Cardiac muscle cell (in vitro differentiated cells and primary cell): ENCODE measurements at places on chromosomes 7 and 10.

DNA sequence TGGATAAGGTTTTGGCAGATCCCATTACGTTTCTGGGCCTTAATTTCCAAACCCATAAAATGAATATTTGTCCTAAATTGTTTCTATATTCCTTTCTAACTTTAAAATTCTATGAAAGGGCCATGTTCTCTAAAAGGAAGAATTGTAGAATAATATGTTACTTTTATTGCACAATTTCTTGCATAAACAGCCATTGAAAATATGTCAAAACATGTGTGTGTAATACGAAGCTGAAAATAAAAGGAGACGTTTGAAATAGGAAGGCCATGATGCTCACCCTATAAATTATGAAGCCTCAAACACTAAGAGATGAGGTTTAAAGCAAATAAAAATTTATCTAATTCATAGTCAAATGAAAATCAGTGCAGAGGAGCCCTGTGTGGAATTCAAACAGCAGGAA is 145.0 kb upstream of the LRRTM3 start:
- peaks cover 7% of the 10 kb centered on the region for H3K4me1 ChIP-seq
- no peaks in the 10 kb centered on the region for H3K27me3 ChIP-seq
- no peak overlapping the region for H3K4me3 ChIP-seq
- no peak for DNase-seq
- H3K27ac ChIP-seq, result no peak overlapping the region

DNA sequence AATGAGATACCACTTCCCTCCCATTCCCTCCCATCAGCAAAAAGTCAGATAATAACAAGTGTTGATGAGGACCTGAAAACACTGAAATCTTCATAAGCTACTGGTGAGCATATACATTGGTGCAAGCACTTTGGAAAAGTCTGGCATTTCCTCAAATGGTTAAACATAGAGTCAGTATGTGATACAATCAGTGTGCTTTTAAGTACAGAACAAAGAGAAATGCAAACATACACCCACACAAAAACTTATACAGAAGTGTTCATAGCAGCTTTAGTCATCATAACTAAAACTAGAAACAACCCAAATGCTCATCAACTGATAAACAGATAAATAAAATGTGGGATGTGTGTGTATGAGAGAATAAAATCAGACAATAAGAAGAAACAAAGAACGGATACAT is 261.9 kb downstream of the ELMO1 start:
- H3K36me3 ChIP-seq, result no peaks in the 10 kb centered on the region
- H3K4me3 ChIP-seq, result no peak overlapping the region
- no peak for DNase-seq

- no peak for DNase-seq
- no peak overlapping the region for H3K4me3 ChIP-seq
- H3K36me3 ChIP-seq, result no peaks in the 10 kb centered on the region
- H3K27ac ChIP-seq, result no peak overlapping the region
- H3K27me3 ChIP-seq, result no peaks in the 10 kb centered on the region
- H3K4me1 ChIP-seq, result peaks cover 6% of the 10 kb centered on the region
Measured at GRCh38 chr10:122561212-122561611, 658 bp downstream of the DMBT1 start.

GRCh38 chr7:116689790-116690259 is 17.8 kb downstream of the MET start:
- H3K36me3 ChIP-seq, result no peaks in the 10 kb centered on the region
- H3K27me3 ChIP-seq, result peaks cover 8% of the 10 kb centered on the region
- no peak overlapping the region for H3K27ac ChIP-seq
- H3K4me3 ChIP-seq, result no peak overlapping the region
- DNase-seq, result no peak
- H3K4me1 ChIP-seq, result peaks cover 11% of the 10 kb centered on the region

- no peak overlapping the region for H3K4me3 ChIP-seq
- no peak for DNase-seq
- no peaks in the 10 kb centered on the region for H3K36me3 ChIP-seq
- no peaks in the 10 kb centered on the region for H3K27me3 ChIP-seq
- H3K4me1 ChIP-seq, result no peaks in the 10 kb centered on the region
Measured at GRCh38 chr7:64485623-64486022, 77.2 kb downstream of the ZNF680 start.

DNA sequence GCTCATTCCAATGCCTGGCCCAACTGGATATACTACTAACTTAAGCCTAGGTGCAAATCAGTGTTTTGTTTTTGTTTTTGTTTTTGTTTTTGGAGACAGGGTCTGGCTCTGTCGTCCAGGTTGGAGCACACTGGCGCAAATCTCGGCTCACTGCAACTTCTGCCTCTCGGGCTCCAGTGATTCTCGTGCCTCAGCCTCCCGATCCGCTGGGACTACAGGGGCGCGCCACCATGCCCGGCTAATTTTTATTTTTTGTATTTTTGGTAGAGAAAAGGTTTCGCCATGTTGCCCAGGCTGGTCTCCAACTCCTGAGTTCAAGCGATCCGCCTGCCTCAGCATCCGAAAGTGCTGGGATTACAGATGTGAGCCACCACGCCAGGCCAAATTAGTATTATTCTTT is 1.6 kb downstream of the PPP3CB start:
- peak overlapping the region; percentile 54 for H3K4me3 ChIP-seq
- peaks cover 8% of the 10 kb centered on the region for H3K36me3 ChIP-seq
- peaks cover 19% of the 10 kb centered on the region for H3K4me1 ChIP-seq
- H3K27me3 ChIP-seq, result no peaks in the 10 kb centered on the region

GRCh38 chr7:80726666-80727065 is 88.2 kb downstream of the CD36 start:
- no peak overlapping the region for H3K27ac ChIP-seq
- DNase-seq, result no peak

- H3K27me3 ChIP-seq, result no peaks in the 10 kb centered on the region
- no peaks in the 10 kb centered on the region for H3K4me1 ChIP-seq
- H3K36me3 ChIP-seq, result no peaks in the 10 kb centered on the region
- H3K27ac ChIP-seq, result no peak overlapping the region
Measured at GRCh38 chr10:78328592-78329404, 295.1 kb downstream of the RPS24 start.

DNA sequence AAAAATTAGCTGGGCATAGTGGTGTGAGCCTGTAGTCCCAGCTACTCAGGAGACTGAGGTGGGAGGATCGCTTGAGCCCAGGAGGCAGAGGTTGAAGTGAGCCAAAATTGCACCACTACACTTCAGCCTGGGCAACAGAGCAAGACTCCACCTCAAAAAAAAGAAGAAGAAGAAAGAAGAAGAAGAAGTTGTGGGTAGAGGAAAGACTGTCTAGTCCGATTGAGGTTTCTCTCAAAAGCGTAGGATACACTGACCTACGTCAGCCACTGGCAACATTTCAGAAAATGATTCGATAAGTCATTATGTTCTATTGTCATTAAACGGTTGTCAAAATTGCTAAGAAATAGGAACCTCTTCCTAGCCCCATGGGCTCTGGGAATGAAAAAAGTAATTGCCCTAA is 22.3 kb upstream of the RHBDD2 start:
- no peaks in the 10 kb centered on the region for H3K36me3 ChIP-seq
- H3K27me3 ChIP-seq, result no peaks in the 10 kb centered on the region
- H3K4me3 ChIP-seq, result no peak overlapping the region
- no peak overlapping the region for H3K27ac ChIP-seq
- DNase-seq, result no peak

- DNase-seq, result no peak
- no peak overlapping the region for H3K27ac ChIP-seq
- peaks cover 100% of the 10 kb centered on the region for H3K27me3 ChIP-seq
Measured at GRCh38 chr7:96997512-96998032, 7.8 kb upstream of the DLX6 start.

- H3K27ac ChIP-seq, result no peak overlapping the region
- no peaks in the 10 kb centered on the region for H3K36me3 ChIP-seq
- DNase-seq, result peak; percentile 28
- H3K27me3 ChIP-seq, result no peaks in the 10 kb centered on the region
Measured at GRCh38 chr10:131772441-131772840, 128.4 kb upstream of the PPP2R2D start.

DNA sequence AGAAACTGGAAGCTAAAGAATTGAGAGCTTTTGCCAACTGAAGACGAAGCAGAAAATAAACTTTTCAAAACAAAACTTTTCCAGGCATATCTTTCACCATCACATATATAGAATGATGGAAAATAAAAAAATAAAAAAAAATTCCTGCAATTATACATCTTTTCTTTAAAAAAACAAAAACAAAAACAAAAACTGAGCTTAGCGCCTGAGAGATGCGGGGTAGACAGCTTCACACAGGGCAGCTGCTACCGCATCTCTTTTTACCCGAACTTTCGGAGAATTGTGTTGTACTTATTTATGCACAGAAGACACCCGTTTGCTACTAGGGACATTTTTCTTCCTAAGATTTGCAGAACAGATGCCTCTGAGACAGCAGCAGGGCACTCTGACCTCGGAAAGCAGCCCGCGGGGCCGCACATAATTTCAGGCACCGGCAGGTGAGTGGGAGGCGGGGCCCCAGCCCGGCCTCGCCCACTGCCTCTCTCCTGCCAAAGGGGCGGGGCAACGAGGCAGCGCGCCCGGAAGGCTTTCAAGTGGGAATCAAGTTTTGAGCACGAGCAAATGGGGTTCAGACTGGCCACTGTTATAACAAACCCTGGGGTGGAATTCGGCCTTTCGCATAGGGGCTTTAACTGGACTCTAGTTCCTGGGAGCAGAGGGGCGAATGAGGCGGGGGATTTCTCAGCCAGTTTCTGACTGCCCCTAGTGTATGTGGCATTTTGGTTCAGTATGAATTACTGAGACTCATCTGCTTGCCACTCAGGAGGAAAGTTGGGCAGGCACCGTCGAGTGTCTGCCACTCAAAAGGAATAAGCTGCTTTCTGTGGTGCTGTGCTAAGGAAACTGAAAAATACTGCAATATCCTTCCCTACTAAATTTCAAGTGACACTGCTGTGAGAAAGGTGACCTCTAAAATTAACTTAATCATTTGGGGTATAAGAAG is 18.5 kb upstream of the FAM133B start:
- peak; percentile 73 for DNase-seq
- no peaks in the 10 kb centered on the region for H3K27me3 ChIP-seq
- H3K4me1 ChIP-seq, result no peaks in the 10 kb centered on the region
- H3K36me3 ChIP-seq, result peaks cover 4% of the 10 kb centered on the region
- H3K27ac ChIP-seq, result no peak overlapping the region

GRCh38 chr7:22358820-22359697 is 2.1 kb upstream of the RAPGEF5 start:
- DNase-seq, result no peak
- peaks cover 53% of the 10 kb centered on the region for H3K27me3 ChIP-seq

GRCh38 chr10:122877264-122877663 is 2.1 kb downstream of the FAM24B start:
- H3K27me3 ChIP-seq, result peaks cover 9% of the 10 kb centered on the region
- H3K36me3 ChIP-seq, result no peaks in the 10 kb centered on the region
- DNase-seq, result no peak
- H3K4me1 ChIP-seq, result no peaks in the 10 kb centered on the region
- no peak overlapping the region for H3K4me3 ChIP-seq

- H3K4me3 ChIP-seq, result no peak overlapping the region
- H3K36me3 ChIP-seq, result peaks cover 9% of the 10 kb centered on the region
- DNase-seq, result no peak
- peaks cover 7% of the 10 kb centered on the region for H3K4me1 ChIP-seq
Measured at GRCh38 chr10:13651969-13652720, 65.4 kb downstream of the PRPF18 start.

DNA sequence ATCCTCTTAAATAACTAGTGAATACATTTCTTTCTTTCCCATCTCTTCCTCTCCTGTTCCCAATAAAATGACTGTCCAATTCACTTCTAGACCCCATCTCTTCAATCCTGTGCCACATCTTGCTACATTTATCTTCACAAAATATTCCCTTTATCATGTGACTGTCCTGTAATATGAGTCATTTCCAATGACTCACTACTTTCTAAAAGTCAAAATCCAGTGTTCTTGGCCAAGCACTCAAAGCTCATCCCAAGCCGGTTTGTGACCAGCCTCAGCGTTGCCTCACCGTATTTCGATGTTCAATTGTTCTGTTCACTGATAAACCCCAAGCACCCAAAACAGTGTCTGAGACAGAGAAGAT is 104.7 kb downstream of the PARD3 start:
- no peaks in the 10 kb centered on the region for H3K27me3 ChIP-seq
- H3K4me1 ChIP-seq, result peaks cover 6% of the 10 kb centered on the region
- DNase-seq, result peak; percentile 80
- no peak overlapping the region for H3K4me3 ChIP-seq
- H3K27ac ChIP-seq, result no peak overlapping the region

- no peak overlapping the region for H3K4me3 ChIP-seq
- H3K4me1 ChIP-seq, result peaks cover 12% of the 10 kb centered on the region
- DNase-seq, result no peak
Measured at GRCh38 chr7:91892099-91892705, 11.7 kb upstream of the MTERF1 start.

DNA sequence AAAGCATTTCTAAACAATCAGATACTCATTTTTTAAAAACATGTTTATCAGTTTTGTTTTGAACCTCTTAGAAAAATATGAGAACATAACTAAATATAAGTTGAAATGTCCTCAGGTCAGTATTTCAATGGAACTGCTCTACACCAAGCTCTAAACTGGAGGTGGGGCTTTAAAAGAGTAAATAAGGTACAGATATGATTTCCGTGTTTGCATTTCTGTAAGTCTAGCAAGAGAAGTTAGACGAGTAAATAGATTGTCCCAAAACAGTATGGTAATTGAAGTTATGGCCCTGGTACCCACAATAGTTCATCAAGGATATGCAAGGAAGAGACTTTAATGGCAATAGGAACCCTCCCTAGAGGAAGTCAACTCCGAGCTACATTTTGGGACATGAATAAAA is 115.1 kb upstream of the AKR1E2 start:
- no peak overlapping the region for H3K27ac ChIP-seq
- H3K4me1 ChIP-seq, result no peaks in the 10 kb centered on the region
- no peaks in the 10 kb centered on the region for H3K27me3 ChIP-seq
- no peak for DNase-seq

- H3K4me3 ChIP-seq, result no peak overlapping the region
- no peak for DNase-seq
- H3K4me1 ChIP-seq, result no peaks in the 10 kb centered on the region
- no peaks in the 10 kb centered on the region for H3K27me3 ChIP-seq
- H3K27ac ChIP-seq, result no peak overlapping the region
Measured at GRCh38 chr10:64535131-64535867, 1014.1 kb downstream of the REEP3 start.

DNA sequence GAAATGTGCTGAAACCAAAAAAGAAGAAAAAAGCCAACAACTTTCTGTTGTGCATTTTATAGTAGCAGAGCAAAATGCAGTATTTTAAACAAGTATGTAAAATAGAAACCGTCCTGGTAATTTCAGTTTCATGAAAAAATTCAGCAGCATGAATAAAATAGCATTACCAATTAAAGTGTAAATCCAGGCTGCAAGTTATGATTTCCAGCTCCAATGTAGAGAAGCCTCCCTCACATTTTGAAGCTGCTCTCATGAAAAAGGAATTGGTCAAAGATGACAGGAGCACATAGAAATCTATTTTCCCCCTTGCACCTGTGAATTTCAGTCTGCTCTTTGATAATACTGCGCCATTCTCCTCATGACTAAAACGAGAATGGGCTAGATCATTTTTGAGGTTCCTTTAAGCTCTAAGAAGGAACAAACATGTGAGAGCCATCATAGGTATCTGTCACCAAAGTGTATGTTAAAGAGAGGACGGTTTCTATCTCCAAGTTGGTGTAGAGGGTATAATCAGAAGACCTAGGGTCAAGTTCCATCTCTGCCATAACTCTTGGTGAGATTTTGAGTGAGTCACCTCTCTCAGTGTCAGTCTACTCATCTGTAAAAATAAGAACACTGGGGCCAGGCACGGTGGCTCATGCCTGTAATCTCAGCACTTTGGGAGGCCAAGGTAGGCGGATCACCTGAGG is 107.5 kb downstream of the MTPAP start:
- no peaks in the 10 kb centered on the region for H3K36me3 ChIP-seq
- H3K27ac ChIP-seq, result no peak overlapping the region
- no peaks in the 10 kb centered on the region for H3K27me3 ChIP-seq
- H3K4me3 ChIP-seq, result no peak overlapping the region
- DNase-seq, result no peak
